Left kidney (tissue), 8 donors: ENCODE measurements at places on chromosomes 11 and 22.

- DNase-seq: no peak
Measured at GRCh38 chr11:77029829-77030228, 4.4 kb upstream of the B3GNT6 start.

- no peak for DNase-seq
Measured at GRCh38 chr22:20650294-20651207, 123.4 kb upstream of the SERPIND1 start.

DNA sequence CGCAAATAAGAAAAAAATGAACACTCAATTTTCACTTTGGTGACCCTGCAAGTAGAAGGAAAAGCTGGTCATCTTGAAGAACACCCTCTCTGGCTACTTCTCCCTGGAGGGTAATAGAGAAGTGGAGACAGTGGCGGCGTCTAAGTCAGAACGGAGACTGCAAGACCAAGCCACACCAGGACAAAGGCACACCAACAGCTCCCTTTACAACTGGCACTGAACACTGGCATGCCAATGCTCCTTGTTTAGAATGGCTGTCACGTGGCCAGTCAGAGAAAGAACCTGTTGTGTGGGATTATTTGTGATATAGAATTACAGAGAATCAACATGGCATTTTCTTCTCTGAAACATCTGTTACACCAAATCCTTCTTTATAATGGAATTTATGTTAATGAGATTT, 61.3 kb upstream of the YPEL1 start:
- DNase-seq: no peak

DNA sequence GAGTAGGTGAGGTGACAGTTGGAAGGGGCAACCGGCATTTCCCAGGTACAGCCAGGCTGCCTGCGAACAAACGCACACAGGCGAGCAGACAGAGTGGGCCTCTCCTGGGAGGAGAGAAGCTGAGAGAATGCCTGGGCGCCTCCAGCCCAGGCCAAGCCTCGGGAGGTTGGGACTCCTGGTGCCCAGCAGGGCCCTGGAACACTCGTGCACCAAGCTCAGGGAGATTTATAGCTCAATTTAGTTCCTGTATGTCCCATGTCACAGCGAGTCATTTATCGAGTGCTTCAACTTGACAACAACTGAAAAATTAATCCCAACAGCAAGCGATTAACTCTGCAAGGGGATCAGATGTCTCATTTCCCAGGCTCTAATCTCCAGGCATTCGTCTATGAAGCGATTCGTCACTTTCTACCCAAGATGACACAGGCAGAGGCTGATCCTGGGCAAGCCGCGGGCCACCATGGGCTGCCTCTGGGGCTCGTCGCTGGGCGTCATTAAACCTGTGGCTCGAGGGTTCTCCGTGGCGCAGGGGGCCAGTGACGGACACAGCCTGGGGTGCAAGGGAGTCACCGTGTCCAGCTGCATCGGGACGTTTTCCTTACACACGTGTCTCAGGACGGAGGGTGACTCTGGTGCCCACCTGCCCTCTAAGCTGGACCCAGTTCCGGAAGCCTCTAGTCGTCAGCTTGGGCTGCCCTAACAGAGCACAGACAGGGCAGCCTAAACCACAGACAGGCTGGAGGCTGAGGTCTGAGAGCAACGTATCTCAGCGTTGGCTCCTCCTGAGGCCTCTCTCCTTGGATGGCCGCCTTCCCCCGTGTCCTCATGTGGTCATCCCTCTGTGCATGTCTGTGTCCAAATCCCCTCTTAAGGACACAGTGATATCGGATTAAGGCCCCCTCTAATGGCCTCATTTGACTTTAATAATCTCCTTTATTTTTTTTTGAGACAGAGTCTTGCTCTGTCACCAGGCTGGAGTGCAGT, 154.1 kb downstream of the CTTN start:
- no peak for DNase-seq

DNA sequence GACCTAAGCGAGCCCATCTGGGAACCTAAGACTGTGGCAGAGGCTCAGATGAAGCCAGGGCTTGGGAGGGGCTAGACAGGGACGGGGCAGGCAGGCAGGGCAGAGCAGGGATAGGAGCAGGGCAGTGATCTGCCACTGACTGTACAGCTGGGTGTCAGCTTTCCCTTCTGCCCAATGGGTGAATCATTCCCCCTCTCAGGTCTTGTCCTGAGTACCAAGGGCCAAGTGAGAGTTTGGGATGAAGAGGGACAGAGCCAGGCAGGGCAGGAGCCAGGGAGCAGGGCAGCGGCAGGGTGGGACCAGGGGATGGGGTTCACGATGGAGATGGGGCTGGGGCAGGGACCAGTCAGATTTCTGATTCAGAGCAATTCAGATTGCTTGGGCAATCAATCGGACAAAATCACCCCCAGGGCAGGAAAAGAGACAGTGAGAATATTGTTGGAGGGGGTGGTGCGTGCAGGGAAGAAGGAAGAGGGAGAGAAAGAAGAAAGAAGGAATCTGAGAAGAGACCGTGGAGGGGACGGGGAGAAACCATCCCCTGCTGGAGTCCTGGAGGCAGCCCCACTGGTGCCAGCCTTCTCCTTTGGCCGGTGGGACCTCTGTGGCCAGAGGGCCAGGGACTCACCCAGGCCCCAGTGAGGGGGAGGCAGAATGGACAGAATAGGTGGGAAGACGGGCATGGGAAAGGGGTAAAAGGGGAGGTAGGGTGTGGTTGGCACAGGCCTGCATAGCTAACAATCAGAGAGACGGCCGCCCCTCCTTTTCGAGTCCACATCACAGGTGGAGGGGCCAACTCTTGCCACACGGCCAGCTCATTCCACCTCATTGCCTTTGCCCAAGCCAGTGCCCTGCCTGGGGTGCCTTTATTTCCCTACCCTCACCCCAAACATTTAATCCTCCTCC, 47.2 kb downstream of the CYTH4 start:
- DNase-seq: no peak

DNA sequence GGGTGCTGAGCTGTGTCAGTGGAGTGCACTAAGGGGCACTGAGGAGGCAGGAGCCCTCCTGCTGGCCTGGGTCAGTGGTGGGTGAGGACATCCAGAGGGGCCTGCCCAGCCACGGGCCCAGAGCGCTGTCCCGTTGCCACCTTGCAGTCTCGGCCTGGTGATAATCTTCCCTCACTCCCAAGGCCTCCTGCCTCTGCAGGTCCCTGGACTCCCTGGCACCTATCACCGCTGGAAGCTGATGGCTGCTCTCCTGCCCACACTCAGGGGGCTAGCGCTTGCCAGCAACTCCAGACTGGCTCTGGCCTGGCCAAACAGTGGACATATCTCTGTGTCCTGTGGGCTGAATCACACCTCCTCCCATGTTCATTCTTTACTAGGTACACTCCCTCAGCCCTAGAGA, 86.5 kb upstream of the PITPNB start:
- DNase-seq: no peak

GRCh38 chr11:47593492-47593933, 698 bp downstream of the C1QTNF4 start:
- DNase-seq: no peak

- no peak for DNase-seq
Measured at GRCh38 chr11:105923807-105924206, 98.2 kb downstream of the MSANTD4 start.

- DNase-seq: no peak
Measured at GRCh38 chr11:6799402-6799801, at the start of gene OR6A2. OR6A2 (minus strand) TSS chr11:6799689; CDS start chr11:6795708, 3,981 bp downstream.

- DNase-seq: no peak
Measured at GRCh38 chr22:36611241-36611976, 82.4 kb upstream of the EIF3D start.

- no peak for DNase-seq
Measured at GRCh38 chr11:93504110-93505095, 38.8 kb downstream of the SMCO4 start.

DNA sequence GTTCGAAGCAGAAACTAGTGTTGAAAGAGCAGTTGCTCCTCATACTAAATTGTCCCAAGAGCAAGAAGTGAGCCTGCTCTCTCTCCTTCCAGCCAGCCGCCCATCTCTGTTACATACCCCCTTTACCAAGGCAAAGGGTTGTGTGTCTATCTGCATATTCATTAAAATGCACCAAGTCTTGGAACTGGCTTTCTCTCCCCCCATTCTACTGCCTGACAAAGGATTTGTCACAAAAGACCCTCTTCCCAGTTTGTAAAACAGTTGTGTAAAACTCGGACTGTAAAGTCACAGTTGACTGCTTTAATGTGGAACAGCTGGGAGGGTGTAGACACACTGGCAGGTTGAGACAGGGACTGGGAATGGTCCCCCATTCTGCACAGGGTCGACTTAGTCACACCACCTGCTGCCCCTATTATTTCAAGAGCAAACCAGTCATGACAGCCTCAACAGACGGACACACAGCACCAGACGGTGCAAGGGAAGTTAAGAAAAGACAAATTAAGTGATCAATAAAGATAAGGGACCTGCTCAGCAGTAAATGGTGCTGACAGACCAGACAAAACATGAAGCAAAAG, 60.0 kb upstream of the HTATIP2 start:
- DNase-seq: no peak

DNA sequence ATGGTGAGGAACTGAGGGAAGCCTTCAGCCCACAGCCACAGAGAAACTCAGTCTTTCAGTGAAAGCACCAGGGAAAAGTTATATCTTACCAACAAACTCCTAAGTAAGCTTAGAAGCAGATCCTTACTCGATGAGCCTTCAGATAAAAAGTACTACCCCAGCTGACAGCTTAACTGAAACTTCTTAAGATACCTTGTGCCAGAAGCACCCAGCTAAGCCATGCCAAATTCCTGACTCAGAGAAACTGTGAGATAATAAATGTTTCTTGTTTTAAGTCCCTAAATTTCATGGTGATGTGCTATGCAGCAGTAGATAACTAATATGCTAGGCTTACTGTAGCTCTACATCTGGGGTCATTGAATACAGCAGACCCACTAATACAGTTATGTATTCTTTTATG, 2025.0 kb downstream of the LRRC4C start:
- no peak for DNase-seq

- peak; percentile 53 for DNase-seq
Measured at GRCh38 chr11:71948314-71949027, 19.6 kb downstream of the RNF121 start.

GRCh38 chr11:104488561-104488960, 324.6 kb upstream of the PDGFD start:
- DNase-seq: no peak

DNA sequence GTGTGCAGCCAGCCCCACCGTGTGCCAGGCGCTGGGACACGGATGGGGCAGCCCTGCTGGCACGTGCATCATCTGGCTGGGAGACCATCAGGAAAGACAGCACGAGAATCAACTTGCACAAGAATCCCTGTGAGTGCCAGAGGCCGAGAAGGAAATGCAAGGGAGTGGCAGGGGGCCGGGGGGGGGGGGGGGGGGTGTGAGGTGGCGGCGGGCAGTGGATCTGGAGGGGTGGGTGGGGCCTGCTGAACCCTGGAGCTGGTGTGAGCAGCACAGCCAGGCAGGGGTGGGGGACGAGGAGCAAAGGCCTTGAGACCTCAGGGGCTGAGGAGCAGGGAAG, 14.0 kb upstream of the FLRT1 start:
- DNase-seq: no peak

GRCh38 chr22:22037740-22038139, 55.2 kb upstream of the TOP3B start:
- DNase-seq: no peak

DNA sequence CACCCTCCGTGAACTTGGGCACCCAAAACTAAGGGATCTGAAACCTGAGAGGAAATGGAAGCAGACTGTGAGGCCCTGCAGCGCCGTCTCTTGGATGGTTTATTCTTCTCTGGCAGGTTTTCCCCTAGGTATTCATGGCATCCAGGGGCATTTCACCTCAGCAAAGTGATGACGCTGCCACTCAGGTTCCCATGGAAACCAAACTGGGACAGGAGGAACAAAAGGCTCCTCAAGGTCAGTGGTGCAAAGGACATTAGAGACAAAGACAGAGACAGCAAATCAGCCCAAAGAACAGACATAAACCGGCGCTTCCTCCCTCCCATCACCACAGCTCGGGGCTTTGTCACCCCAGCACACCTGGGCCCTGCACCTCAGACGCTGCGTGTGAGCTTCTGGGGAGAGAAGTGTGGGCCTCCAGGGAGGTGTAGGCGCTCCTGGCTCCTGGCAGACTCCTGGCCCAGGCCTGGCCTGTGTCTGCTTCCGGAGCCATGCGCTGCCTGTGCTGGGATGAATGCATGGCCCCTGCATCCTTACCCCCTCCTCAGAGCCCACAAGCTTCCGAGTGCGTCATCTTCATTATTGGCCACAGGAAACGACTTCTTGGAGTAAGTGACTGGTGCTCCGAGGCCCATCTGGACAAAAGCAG, 5.9 kb downstream of the TP53AIP1 start:
- no peak for DNase-seq

DNA sequence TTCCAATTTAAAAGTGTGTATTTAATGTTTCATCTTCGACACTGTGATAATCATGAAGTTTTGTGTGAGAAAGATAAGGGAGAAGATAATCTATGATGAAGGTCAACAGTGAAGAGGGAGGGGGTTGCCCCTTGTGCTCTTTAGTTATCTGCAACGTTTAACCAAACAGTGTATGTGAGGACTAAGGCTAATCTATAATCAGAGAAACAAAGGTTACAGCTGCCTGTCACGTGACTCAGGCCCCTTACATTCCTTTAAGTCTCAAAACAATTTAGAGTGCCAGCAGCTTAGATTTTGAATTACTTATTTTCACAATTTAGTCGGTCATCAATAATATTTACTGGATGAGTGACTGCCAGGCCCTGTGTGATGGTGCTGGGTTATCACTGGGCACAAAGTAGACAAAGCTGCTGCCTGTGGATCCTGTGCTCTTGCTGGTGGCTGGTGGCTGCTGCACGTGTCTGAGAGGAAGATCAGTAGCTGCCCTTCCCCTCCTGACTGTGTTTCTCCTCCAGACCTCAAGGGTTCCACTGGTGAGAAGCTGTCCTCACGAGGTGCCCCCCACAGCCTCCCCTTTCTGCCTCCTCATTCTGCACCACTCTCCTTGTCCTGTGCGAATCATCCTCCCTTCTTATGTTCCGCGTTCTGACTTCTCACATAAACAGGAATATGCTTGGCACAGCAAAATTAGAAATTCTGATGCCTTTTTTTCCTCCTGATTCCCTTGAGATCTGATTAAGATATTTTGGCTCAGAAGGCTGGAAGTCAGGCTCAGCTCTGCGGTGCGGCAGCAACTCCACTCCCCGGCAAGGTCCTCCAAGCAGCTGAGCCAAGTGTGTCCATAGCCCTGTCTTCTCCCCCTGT, 331.1 kb upstream of the B3GAT1 start:
- DNase-seq: no peak

DNA sequence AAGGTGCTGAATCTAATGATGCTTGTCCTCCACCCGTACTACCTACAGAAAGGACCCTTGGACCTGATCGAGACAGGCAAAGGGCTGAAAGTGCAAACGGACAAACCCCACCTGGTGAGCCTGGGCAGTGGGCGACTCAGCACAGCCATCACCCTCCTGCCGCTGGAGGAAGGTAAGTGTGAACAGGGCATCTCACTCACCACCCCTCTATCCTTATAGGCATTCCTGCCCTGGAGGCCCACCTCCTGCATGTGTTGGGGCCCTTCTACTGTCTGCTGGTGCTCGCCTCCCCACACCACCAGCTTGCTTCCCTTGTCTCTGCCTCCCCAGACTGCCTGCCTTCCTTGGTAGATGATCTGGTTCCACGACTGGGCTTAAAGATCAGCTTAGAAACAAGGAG, 7.1 kb downstream of the PHLDB1 start:
- DNase-seq: no peak
